Dermis blood vessel endothelial cell (primary cell): ENCODE measurements at places on chromosomes 3 and 15.

- peak; percentile 80 for DNase-seq
Measured at GRCh38 chr3:141646760-141647561, 91.1 kb upstream of the RNF7 start.

DNA sequence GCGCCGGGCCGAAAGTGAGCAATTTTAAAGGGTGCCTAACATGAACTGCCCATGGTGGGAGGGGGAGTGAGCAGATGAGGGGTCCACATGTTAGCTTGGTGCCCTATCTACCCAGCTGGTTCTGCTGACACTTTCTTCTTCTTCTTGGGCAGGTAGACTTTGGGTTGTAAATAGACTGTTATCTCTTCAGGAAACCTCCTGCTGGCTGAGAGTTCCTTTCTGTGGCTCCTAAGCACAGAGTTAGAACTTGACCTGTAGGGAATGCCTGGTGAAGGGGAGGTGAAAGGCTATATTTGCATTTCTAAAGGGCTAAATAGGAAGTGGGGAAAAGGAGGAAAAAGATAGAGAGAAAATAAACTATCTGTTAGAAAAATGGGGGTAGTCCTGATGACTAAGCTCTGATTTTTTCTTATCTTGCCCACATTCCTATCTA is 521.4 kb upstream of the TGFBR2 start:
- no peak for DNase-seq

- no peak for DNase-seq
Measured at GRCh38 chr3:58562498-58562897, 14.7 kb downstream of the FAM107A start.

GRCh38 chr3:71958533-71958932 is 173.6 kb upstream of the PROK2 start:
- no peak for DNase-seq

GRCh38 chr3:13593615-13594014 is 44.7 kb downstream of the FBLN2 start:
- DNase-seq = no peak

DNA sequence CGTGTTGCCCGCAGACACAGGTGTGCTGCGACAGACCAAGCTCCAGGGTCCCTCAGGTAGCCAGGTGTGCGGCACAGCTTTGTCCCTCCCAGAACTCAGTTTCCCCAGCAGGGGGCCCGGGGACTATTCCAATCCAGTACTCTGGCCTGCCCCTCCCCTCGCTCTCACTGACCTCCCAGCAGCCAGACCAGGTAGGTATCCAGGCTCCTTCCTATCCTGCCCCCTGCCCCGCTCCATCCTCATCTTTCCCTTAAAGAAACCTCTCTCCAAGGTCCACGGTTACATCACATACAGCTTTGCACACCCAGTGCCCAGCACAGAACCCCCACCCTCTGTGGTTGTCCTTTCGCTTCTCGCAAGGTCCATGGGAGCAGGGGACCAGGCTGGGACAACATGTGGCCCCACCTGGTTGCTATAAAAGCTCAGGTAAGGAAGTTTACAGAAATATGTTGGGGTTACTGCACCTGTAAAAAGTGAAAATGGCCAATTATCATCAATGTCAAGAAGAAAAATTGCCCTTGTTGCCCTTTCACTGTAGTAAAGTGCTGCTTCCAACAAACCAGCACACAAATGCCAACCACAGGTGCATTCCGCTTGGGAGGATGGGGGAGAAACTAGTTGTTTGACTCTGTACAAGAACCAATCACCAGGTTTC is 7.3 kb upstream of the CYP11A1 start:
- DNase-seq = no peak

DNA sequence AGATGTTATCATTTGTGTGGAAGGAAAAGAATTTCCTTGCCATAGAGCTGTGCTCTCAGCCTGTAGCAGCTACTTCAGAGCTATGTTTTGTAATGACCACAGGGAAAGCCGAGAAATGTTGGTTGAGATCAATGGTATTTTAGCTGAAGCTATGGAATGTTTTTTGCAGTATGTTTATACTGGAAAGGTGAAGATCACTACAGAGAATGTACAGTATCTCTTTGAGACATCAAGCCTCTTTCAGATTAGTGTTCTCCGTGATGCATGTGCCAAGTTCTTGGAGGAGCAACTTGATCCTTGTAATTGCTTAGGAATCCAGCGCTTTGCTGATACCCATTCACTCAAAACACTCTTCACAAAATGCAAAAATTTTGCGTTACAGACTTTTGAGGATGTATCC is 15.1 kb downstream of the KLHL24 start:
- no peak for DNase-seq

DNA sequence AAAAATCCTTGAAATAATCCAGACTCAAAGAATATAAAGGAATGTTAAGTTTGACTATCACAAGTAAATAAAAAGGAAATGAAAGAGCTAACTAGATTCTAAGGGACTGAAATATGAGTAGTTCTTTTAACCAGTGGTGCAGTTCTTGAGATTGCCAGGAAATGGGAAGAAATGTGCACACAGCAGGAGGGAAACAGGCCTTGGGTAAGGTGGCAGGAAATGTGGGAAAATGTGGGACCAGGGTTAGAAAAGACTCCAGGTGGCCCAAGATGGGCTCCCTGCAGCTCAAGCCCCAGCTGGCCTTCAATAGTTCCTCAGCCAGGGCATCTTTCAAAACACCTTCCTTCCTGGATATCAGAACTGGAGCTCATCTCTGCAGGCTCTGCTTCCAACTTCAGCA is 181.3 kb downstream of the ISL2 start:
- no peak for DNase-seq

DNA sequence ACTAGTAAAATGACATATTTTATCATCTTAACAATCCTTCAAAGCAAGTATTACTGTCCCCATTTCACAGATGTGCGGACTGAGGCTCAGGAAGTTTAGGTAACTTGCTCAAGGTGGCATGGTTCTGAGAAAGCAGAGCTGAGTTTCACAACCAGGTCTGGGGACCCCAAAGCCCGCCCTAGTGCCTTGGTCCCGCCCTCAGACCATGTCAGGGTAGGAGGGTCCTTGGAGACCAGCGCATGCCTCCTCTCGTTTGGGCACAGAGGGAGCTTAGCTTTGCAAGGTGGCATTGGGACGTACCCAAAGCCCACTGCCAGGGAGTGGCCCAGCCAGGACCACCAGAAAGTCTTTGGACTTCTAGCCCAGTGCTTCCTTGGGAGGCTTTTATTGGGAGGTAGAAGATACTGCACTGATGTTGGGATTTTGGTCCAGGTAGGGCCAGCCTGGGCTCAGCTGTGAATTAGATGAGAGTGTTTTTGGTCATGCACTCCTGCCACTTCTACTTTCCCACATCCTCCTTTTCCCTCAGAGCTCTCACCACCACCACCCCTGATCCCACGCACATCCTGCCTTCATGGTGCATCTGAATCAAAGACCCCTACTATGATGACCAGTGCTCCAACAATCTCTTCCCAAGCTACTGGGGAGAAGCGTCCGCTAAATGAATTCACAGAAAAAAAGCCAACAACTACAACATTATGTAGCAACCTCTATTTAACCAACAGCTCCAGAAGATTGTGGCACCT is 307.9 kb downstream of the TLE3 start:
- no peak for DNase-seq

DNA sequence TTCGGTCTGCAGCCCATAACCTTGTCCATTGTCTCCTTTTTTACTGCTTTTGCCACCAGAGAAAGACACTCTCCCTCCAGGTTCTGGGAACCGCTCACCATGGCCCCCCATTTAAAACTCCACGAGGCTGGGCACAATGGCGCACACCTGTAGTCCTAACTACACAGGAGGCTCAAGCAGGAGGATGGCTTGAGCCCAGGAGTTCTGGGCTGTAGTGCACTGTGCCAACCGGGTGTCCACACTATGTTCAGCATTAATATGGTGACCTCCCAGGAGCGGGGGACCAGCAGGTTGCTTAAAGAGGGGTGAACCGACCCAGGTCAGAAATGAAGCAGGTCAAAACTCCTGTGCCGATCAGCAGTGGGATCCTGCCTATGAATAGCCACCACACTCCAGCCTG is 28.0 kb upstream of the IDH2 start:
- no peak for DNase-seq

DNA sequence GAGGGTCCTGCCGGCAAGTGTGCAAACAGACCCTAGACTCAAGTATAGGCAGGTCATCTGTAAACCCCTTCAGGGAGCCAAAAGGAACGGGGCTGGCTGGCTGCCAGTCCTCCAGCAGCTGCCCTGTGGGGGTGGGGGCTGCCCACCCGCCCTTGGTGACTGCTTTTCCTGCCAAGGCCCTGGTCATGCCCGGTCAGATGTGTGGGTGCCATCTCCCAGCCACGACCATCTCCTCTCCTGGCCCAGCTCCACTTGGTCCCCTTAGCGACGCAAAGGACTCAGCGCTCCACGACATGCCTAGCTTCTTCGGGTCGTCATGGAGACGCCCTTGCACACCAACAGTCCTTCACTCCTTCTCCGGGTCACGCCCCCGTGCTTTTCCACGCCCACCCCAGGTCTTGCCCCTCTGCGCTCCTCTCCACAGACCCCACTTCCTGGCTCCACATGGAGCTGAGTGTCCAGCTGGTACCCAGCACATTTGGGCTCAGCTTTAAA is 2.4 kb downstream of the MUC4 start:
- no peak for DNase-seq

GRCh38 chr3:76687019-76687418 is 352.9 kb upstream of the ROBO2 start:
- no peak for DNase-seq

DNA sequence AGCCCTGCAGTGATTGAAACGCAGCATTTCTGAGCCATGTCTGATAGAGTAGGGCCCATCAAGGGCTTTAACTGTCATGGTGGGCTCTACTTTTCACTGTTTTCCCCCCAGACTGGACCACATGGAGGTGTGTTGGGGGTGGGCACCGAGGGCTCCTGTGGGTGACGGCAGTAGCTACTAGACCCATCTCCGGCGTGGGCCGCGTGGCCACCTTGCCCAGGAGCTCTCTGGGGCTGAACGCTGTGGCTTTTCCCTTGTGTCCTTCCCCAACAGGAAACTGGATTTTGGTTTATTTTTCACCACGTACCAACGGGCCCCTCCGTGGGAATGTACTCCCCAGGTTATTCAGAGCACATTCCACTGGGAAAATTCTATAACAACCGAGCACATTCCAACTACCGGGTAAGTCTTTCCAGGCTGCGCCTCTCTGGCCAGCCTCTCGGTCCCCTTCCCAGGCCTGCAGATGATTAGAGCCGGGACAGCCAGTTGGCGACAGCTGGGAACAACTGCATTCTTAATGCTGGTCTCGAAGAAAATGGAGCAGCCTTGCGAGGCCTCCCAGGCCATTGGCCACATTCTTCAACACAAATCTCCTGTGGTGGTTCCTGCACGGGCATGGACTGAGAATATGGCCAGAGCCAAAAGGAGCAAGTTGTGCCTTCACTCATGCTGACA is 67.7 kb downstream of the MESD start:
- DNase-seq = no peak
